ENCODE measurements at places on chromosomes 5 and 9.

- DNase-seq, result no peak
Observed at GRCh38 chr9:22427226-22427880, 19.3 kb upstream of the DMRTA1 start.

- no peak for DNase-seq
Observed at GRCh38 chr9:88013035-88013434, 38.7 kb upstream of the CDK20 start.

DNA sequence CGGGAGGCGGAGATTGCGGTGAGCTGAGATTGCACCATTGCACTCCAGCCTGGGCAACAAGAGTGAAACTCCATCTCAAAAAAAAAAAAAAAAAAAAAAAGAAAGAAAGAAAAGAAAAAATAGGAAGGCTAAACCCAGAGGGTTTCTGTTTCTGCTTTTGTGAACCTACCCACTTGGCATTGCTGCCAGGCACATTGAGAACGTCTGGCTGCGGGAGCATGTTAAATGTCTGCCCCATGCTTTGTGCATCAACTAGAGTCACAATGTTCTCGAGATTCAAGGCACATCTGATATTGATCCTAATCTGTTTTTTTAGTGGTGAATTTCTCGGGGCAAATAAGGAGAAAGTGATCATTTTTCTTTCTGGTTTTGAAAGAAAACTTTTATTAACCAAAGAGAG, 2.8 kb downstream of the SLC25A25 start:
- no peak for DNase-seq

- DNase-seq, result no peak
Observed at GRCh38 chr9:117125531-117125930, 289.3 kb downstream of the ASTN2 start.

DNA sequence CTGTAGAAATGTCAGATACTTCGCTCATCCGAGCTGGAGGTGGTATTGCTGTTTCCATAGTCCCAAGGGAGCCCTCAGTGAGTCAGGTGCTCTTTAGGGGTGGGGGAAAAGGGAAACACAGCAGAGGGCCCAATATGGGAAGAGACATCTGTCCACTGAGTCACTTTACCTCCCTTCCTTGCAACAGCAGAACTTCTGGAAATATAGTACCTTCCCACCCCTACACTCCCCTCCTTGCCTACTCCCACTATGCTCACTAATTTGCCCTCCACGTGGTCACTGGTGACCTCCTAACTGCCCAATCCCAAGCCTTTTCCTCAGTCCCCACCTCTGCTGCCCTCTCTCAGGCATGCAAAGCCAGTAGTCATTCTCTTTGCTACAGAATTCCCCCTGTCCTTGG, 1.9 kb downstream of the HK3 start:
- no peak for DNase-seq

- DNase-seq, result no peak
Observed at GRCh38 chr9:107650321-107650720, 160.8 kb upstream of the KLF4 start.

DNA sequence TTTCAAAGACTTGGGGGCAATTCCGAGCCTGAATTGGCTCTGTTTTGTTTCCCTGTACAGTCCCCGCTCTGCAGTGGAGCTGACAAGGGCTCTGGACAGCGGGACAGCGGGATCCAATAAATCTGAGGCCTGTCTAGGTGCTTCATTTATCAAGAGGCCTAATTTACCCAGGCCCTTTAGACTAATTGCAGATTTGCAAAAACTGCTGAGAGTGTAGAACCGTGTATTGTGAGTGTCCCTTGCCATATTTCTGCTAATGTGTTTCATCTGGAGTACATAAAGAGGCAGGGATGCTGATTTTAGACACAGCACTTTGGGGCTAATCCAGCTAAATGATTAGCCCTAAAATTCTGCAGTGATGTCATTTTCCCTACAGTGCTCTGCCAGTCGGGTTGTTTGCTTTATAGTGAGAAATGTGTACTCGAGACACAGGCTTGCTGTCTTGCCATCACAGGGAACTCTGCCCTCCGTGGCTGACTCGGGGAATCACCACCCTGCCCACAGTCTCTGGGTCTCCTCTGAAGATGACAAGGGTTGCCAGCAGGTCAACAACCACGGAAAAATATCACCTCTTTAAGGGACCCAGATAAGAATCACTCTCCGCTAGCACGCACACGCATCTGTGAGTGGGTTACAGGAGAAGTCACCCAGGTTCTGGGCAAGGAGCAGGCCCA, 592.0 kb downstream of the BNC2 start:
- no peak for DNase-seq

DNA sequence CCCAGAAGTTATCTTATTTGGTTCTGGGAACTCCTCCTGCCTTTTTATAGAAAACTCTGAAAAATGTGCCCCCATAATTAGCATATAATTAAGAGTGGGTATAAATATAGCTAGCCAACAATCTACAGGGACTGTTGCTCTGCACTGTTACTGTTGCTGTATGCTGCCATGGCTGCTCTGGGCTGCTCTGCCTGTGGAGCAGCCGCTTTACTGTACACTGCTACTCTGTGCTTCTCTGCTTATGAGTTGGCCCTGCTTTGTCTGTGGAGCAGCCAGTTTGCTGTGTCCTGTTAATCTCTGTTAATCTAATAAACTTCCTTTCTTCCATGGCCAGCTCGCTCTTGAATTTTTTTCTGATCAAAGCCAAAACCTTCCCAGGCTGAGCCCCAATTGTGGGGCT, 2244.0 kb upstream of the ACO1 start:
- no peak for DNase-seq

DNA sequence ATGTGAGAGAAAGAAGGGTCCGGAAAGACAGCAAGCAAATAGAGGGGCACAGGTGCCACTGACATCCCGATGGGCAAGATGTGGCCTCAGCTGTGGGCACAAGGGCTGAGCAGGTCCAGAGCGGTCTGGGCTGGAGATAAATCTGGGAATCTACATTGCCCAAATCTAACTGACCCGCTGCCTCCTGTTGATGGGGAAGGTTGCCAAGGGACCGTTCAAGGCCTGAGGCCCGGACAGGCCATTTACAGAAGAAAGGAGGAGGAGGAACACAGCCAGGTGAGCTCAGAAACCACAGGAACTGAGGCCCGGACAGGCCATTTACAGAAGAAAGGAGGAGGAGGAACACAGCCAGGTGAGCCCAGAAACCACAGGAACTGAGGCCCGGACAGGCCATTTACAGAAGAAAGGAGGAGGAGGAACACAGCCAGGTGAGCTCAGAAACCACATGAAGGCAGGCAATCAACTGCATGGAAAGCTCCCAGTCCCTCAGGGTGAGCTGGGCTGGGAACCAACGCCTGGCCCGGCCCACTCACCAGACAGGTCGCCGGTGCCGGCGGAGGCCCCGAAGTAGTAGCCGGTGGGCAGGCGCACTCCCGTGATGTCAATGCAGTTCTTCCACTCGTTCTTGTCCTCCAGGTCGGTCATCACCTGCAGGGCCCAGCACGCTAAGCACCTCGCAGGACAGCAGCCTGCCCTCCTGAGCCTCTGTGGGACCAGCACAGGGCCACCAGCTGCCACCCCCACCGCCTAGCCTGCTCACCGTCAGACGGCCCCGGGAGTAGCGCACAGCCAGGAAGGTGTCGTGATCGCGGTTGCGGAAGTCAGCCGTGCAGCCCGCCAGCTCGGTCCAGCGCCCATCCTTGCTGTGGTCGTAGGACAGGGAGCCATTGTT, 14.6 kb downstream of the LMAN2 start:
- DNase-seq, result no peak

- no peak for DNase-seq
Observed at GRCh38 chr5:23014825-23015224, 161.7 kb upstream of the CDH12 start.

- DNase-seq, result no peak
Observed at GRCh38 chr5:137609127-137609526, 110.0 kb upstream of the SPOCK1 start.

GRCh38 chr9:122218935-122219855, 9.6 kb downstream of the LHX6 start:
- peak; percentile 90 for DNase-seq

DNA sequence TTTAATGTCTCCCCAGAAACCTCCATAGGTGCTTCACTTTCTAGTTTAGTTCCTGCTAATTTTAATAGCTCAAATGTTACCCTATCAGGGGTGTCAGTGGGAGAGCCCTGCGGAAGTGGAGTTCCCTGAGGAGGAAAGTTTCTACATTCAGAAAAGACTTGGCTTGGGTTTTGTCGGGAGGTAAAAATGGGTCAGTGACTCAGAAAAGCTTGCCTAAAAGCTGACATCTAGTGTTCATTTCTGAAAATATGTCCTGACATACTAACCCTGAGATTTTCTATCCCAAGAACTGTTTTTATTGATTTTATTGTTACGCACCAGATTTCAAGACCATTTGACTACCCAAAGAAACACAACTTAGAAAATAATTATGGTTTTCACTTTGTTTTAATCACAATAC, 40.9 kb upstream of the GLDC start:
- no peak for DNase-seq

DNA sequence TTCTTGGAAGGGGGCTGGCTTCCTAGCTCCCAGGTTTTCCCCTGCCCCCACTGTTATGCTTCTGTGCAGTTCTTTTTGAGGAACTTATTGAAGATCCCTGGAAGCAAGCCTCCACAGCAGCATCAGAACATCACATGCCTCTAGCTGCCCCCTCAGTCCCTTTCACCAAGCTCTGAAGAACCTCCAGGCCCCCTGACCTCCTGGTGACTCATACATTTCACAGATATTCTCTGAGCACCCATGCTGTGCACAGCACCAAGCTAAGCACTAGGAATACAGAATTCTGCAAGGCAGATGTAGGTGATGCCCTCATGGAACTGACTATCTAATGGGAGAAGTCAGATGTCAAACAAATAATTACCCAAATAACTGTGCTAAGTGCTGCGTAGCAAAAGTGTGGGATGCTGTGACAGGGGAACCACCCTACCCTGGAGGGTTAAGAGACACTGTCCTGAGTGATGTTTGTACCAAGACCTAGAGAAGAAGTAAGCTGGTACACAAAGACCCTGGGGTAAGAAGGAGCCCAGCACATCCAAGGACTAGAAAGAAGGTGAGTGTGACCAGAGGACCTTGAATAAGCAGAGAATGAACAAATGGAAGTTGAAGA, 213.7 kb upstream of the NR4A3 start:
- DNase-seq, result no peak

DNA sequence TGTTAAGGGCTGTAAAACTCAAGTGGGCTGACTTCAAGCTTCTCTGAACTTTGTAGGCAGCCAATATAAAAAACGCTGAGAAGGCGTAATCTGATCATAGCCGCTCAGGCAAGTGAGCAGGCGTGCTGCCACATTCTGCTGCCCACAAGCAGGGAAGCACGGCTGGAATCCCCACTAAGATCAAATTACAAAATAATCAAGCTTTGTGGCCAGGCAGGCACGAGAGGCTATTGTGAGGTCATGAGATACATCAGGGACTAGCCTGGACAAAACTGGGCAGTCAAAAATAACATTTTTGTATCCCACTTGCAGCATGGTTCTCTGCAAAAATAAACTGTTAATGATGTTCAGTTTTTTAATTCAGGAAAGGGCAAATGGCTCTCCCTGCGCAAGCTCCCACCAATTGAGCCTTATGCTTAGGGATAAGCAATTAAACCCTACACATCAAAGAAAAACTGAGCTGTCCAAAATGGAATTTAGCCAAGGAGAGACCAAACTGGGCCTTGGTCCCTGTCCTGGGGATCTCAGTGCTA, 64.0 kb downstream of the POU5F2 start:
- DNase-seq, result peak; percentile 2

DNA sequence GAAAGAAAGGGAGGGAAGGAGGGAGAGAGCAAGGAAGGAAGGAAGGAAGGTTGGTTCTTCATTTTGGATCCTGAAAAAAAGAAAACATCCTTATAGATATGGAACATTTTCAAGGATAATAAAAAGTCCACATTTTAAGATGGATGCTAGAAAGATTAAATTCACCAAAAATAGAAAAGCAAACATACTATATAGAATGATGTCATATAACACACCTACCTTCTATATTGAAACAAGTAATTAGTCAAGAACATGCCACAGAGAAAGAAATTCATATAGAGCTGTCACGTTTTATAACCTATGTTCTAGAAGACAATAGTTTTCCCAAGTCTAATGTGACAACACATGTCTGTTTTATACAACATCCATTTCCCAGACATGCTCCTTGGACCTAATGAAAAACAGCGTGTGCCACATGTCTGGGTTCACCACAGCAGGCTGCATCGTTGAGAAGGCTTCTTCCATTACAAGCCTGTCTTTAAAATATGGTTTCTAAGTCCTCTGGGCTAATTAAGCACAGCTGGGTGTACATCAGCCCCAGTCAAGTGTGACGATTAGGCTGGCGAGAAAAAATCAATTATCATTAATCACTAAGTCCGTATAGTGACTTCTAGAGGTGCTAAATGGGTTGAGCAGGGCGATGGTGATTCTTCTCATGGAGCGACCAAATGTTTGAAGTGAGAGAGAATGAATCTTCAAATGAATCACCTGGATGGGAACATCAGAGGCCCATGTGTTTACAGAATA, 301.8 kb downstream of the TLE1 start:
- DNase-seq, result no peak

DNA sequence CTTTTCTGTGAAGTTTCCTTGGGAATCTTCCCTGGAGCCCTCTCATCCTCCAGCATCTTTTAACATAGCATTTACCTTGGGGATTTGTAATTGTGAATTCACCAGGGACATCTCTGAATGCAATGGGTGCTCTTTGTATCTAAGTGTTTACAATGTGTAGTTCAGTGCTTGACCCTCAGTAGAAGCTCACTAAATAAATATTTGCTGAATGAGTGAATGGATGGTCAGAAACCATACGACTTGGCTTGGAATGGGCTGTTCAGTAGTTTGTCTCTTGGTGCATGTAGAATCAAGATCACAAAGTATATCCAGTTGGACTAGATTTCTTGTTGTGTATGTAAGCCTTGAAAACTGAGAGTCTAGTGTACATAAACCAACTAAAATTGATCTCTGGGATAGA, 81.8 kb upstream of the MEF2C start:
- no peak for DNase-seq
